H54 (cell line): ENCODE measurements at places on chromosomes 7 and 10.

- no peak for DNase-seq
These were observed 89.7 kb downstream of the PTPRE start for GRCh38 chr10:127996586-127996985.

DNA sequence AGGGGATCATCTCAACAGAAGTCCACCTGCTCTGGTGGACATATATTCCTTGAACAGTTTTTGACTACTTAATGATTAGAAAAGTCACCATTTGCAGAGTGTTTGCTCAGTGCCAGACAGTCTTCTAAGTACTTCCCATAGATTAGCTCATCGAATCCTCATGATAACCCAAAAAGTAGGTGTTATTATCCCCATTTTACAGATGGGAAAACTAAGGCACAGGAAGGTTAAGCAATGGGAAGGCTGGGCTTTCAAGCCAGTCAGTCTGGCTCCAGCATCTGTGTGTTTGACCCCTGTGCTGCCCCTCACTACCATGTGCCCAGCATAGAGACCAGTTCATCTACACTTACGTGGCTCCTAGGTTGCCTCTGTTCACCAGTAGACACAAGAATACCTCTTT, 15.9 kb downstream of the CDHR3 start:
- DNase-seq: no peak

DNA sequence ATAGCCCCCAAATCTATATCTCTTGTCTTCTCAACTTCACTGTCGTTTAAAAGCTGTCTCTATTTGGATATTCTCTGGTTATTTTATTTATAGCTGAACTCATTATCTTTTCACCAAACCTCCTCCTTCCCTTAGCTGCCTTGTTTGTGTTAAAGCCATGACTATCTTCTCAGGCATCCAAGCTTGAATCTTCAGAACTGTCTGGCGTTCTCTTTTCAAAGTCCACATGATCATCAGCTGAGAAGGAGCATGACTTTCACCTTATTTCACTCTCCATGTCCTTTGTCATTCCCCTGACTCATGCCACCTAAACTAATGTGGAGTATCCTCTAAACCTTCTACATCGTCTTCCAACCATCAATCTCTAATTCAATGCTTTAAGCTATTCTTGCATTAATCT, 5.7 kb upstream of the GLCCI1 start:
- DNase-seq: no peak

DNA sequence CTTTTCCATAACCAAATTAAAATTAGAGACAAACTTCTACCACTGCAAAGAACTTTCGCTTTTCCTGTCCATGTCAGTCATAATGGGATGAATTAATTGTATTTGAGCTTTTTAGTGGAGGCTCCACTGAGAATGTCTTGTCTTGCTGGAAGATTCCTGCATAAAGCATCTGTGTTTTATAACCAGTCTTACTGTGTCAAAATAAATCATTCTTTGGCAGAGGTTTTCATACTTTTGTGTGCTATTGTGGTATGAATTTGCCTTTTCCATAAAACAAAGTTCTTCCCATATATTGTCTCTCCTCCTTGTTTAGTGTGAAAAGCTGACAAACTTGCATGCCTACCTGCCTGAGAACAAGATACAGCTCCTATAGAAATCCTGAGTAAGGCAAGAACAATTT, 124.8 kb upstream of the CCDC6 start:
- no peak for DNase-seq

GRCh38 chr7:64602086-64602485, 39.2 kb upstream of the ZNF680 start:
- no peak for DNase-seq

DNA sequence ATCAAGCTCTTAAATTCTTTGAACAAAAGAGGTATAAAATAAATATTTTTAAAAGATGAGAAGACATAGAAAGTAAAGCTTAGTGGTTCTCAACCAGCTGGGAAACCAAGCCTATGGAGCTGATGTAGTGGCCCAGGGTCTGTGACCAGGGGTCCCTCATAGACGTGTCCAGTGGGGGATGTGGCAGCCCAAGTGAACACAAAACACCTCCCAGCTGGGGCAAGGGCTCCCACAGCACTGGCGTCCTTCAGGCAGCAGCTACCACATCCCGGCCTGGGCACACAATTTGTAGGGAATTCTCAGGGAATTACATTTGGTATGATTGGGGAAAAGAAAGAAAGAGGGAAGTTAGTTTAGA, 17.8 kb upstream of the CCDC71L start:
- DNase-seq: no peak

DNA sequence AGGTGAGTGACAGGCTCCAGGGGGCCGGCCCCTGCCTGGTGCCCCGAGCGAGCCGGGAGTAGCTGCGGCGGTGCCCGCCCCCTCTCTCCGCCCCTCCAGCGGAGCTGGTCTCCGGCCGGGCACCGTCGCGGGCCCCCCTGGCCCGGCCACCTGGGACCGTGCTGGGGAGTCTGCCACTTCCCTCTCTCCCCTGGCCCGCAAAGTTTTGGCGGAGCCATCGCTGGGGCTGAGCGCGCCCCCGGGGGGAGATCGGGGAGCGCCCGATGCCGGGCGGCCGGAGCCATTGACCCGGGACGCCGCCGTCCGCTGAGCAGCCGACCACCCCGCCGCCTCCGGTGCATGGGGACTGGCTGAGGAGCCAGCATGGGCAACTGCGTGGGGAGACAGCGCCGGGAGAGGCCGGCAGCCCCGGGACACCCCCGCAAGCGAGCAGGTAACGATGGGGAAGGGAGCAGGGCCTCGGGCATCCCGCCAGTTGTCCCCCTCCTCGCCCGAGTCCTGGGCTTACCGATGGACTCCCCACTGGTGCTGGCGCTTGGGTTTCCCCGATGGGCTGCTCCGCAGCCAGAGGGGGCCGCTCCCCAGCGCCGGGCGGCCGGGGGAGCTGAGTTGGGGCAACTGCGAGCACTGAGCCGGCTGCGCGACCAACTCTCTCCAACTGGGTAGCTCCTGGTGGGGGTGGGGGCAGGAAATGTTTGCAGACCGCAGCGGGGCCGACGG, at the start of gene UBTD1:
Gene UBTD1 (plus strand): TSS at position 84 of the 720 bp plus-strand sequence. CDS start 280 bp downstream, at position 364.
- DNase-seq: peak; percentile 97

DNA sequence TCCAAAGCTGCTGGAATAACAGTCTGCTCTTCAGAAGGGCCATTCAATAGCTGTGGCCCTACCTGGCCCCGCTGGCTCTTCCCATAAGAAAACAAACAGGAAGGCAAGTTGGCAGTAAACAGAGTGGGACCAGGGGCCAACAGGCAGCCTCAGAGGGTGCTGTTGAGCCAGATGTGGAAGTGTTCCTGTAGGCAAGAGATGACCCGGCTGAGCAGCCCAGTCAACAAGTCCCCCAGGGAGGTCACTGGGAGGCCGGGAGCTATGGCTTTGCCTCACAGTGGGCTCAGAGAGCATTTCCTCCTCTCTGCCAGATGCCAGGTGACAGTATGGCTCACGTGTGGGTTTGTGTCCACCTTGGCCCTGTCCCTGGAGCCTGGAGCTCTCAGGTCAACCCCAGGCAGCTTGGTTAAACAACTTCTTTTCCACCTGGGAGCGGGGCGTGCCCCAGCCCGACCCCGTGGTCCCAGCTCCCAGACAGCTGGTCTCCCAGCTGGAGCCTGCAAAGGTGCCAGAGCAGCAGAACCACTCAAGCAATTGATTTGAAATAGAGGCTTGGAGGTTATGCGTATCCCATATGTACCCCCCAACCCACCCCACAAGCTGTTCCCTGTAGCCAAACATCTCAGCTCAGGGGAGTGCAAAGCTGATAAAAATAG, 33.8 kb upstream of the LOXL4 start:
- DNase-seq: no peak

GRCh38 chr10:78361031-78361430, 327.4 kb downstream of the RPS24 start:
- no peak for DNase-seq

DNA sequence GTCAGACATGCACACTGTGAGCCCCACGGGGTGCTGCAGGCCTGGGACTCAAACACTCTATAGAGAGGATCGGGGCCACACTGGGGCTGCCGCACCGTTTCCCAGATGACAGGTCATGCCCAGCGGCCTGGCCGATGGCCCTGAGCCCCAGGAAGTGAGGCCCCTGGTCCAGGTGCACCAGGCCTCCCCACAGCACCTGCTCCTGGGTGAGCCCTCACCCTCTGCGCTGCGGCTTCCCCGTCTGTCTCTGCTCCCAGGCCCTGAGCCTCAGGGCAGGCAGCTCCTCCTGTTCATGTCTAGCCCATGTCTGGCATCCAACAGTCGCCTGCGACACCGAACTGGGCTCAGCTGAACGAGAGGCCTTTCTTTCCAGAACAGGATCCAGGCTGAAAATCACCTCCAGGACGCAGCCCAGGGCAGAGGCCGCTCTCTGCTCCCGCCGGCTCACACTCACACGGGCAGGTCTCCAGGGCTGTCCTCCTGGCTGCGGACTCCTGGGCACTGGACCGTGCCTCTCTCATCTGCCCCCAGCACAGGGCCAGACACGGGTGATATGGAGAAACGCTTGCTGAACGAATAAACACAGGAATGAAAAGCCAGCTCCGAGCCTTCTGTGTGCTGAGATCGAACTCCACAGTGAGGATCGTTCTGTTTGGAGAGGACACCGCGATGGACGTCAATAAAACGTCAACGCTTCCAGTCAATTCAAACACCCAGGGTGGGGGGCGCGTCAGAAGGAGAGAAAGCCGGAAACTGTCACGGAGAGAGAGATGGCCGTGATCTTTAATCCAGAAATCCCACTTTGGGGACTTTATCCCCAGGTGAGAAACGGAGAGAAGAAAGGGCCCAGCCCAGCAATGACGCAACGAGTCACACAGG, 202.4 kb downstream of the ELFN1 start:
- no peak for DNase-seq

- DNase-seq: no peak
These were observed 186.1 kb upstream of the KLF14 start for GRCh38 chr7:130920122-130920521.

DNA sequence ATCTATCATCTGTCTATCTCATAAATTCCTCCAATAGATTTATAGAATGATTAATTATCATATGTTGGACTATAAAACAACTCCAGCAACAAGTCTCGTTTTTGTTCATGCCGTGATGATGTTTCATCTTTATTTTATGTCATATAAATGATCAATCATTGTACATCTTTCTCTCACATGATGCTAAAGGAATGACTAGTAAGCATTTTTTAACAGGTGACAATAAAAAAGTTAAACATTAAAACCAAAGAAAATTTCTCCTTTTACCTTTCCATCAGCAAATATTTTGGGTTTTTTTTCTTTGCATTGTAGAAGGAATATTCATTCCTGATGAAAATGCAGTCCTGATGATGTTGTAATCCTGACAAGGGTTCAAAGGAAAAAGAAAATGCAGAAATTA, 41.4 kb downstream of the AKR1C3 start:
- no peak for DNase-seq

DNA sequence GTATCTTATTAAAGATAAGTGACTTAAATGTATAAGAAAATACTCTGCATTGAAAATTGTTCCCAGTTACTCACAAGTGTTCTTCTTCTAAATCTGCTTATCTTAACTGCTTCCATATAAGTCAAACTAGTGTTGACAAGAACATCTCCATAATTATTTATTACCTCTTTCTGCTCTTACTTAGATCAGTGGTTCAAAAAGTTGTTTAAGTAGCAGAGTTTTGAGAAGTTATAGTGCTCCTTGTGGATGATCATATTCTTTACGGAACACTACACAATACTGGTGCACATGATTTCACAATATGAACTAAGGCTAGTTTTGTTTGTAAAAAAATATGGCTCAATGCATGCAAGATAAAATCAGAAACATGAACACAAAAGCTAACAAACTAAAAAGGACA, 168.4 kb downstream of the SEMA3D start:
- no peak for DNase-seq

- no peak for DNase-seq
These were observed 131.9 kb upstream of the PRR15 start for GRCh38 chr7:29431686-29432085.
